ENCODE measurements at places on chromosomes 3 and 15.
A peak's percentile ranks its signal among the peaks of the same experiment; 100 is the strongest.

GRCh38 chr3:56484122-56484521 is 15.9 kb upstream of the ERC2 start:
- no peak overlapping the region for H3K4me3 ChIP-seq
- H3K27ac ChIP-seq: no peak overlapping the region
- H3K36me3 ChIP-seq: no peaks in the 10 kb centered on the region
- peaks cover 12% of the 10 kb centered on the region for H3K27me3 ChIP-seq
- no peaks in the 10 kb centered on the region for H3K4me1 ChIP-seq
- DNase-seq: no peak

DNA sequence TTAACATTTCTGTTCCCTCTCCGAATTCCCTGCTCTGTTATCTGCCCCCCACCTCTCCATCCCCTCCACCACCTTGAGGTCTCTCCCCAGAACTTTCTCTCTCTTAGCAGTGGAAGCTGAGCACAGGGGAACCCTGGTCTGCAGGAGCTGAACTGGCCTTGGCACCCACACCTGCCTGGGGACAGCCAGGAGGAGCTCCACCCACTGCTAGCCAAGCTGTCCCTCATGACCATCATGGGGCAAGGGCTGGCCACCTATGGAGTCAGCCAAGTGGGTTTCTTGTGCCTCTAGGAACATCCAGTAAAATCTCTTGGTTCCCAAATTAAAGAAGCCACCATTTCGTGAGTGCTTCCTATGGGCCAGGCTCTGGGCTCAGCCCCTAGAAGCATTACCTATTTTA is 276.4 kb upstream of the TLE3 start:
- H3K36me3 ChIP-seq: no peaks in the 10 kb centered on the region
- no peak for DNase-seq
- H3K4me3 ChIP-seq: no peak overlapping the region
- H3K27me3 ChIP-seq: peaks cover 68% of the 10 kb centered on the region

DNA sequence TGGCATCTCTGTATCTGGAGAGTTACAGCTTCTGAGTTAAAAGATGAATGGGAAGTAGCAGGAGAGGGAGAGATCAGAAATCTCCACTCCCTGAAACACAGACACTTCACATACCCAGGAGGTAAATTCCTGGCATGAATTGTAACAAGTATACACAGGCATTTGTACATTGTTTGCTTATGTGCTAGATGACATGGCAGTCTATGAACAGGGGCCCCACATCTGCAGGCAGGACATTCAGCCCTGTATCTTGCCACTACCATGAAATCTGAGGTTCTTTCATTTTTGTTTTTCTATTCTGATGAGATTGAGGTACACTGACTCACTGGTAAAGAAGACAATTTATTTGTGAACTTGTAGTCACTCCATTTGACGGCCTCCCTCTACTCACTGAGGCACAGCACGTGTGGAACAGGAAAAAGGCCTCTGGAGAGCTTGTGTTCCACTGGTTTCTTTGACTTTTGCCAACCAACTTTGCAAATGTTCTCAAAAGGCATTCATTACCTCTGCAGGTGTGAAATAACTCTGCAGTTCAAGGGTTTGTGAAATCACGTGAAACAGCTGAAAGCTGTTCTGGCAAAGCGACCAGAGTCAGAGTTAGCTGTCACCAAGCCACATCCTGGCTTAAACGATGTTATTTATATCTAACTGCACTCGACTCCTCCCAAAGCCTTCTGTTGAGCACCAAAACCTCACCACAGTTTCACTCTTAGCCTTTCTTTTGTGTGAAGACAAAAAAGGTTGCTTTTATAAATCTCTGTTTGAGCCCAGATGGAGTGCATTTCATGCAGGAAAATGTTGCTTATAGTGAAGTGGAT is 401.3 kb upstream of the CFAP20DC start:
- H3K27ac ChIP-seq: peak overlapping the region; percentile 99

DNA sequence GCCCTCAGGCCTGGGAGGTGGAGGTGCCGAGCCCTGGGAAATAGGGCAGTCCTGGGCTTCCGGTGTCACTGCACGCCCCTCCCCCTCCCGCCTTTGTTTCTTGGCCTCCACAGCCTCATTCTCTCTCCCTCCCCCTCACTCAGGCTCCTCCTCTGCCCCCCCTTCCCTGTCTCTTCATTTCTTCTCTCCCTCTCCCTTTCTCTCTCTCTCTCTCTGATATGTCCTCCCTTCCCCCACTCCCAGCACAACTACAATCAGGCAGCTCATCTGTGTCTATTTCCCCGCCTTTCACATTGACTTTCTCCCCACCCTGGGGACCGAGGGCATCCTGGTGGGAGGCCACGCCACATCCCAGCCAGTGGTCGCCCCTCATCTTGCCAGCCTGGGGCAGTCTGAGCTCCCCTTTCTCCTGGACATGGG is 40.2 kb downstream of the IDH2 start:
- H3K27ac ChIP-seq: peak overlapping the region; percentile 55
- no peaks in the 10 kb centered on the region for H3K36me3 ChIP-seq
- peaks cover 27% of the 10 kb centered on the region for H3K4me1 ChIP-seq
- no peaks in the 10 kb centered on the region for H3K27me3 ChIP-seq

DNA sequence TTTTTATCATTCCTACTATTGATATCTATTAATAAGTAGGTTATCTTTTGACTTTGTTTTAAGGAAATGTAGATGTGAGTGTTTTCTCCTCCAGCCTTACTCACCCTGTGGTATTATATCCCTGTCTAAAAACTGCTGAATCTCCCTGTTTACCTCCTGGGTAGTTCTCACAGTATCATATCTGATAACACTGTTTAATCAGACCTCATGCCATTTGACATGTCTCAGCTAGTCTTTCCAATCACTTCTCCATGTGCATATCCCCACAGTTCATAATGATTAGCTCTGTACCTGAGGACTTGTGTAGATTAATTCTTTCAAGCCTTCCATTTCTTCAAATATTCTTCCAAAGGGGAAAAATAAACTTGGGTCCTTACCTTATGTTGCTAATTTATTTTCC is 30.7 kb downstream of the DUOX2 start:
- no peak overlapping the region for H3K4me3 ChIP-seq
- H3K4me1 ChIP-seq: no peaks in the 10 kb centered on the region
- no peak overlapping the region for H3K27ac ChIP-seq
- no peaks in the 10 kb centered on the region for H3K36me3 ChIP-seq
- no peak for DNase-seq

DNA sequence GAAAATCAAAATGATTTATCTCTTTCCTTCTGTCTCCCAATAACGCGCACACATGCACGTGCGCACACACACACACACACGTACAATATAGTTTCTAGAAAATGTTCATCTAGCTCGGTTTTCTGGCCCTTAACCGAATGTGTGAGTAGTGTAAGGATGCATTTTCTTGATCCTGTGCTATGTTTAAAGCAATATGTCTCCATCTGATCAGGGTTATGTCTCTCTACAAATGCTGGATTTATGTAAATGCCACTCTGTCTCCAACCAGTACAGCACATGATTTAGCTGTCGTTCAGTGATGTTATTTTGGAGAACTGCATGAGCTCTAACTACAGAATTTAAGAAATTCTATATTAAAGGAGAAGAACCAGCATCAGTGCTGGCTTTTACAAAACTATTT is 198.0 kb downstream of the TJP1 start:
- H3K36me3 ChIP-seq: no peaks in the 10 kb centered on the region
- H3K4me1 ChIP-seq: no peaks in the 10 kb centered on the region
- peaks cover 2% of the 10 kb centered on the region for H3K27me3 ChIP-seq
- no peak overlapping the region for H3K4me3 ChIP-seq
